SJSA1 (cell line): ENCODE measurements at places on chromosomes 7 and 10. TPM values are rescaled to one million over a fixed set of nuclear protein-coding genes. Genes with fewer than 3 reads are reported as not detected.
A peak's percentile ranks its signal among the peaks of the same experiment; 100 is the strongest.

C7orf33 gene
- not detected in 2 replicates for total RNA-seq

IMMP2L gene
- 4.8 and 16.2 TPM in 2 replicates for total RNA-seq

AKR1C8 gene
- total RNA-seq, result 0.16 TPM in 1 of 2 replicates, not detected in the other

PDGFA gene
- total RNA-seq, result 21.3 and 24.8 TPM in 2 replicates

UBTD1 gene
- total RNA-seq, result 14.8 and 15.8 TPM in 2 replicates

HTR5A gene
- total RNA-seq, result not detected in 2 replicates

RNF148 gene
- 0.39 TPM in 1 of 2 replicates, not detected in the other for total RNA-seq

PKD1L1 gene
- 0.19 and 0.53 TPM in 2 replicates for total RNA-seq

LBX1 gene
- total RNA-seq, result not detected in 2 replicates

CUBN gene
- total RNA-seq, result 0.16 and 0.74 TPM in 2 replicates

MINPP1 gene
- total RNA-seq, result 47.1 and 50.3 TPM in 2 replicates

SPAM1 gene
- total RNA-seq, result not detected in 2 replicates

GRCh38 chr7:105822806-105823205 lies 53.6 kb downstream of the ATXN7L1 start:
- no peak for DNase-seq

GRCh38 chr7:118473271-118473670 lies 248.8 kb downstream of the ANKRD7 start:
- DNase-seq, result no peak

GRCh38 chr7:131109011-131109758 lies 218.5 kb upstream of the MKLN1 start:
- DNase-seq, result no peak

DNA sequence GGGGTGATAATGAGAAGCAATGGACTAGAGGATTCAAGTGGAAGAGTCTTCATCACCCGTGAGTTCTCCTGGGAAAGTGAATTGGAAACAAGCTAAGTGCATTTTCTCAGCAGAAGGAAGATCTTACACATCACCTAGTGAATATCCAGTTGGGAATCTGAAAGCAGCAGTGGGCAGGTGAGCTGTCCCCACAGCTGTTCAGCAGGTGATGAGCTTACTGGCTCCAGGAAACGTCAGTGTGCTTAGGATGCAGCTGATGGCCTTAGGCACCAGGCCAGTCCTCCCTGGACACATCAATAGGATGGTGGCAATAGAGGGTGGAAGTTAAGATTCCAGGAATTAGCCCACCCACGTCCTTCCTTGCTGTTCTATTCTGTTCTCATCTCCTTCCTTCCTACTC lies 66.7 kb downstream of the NOD1 start:
- DNase-seq, result no peak

DNA sequence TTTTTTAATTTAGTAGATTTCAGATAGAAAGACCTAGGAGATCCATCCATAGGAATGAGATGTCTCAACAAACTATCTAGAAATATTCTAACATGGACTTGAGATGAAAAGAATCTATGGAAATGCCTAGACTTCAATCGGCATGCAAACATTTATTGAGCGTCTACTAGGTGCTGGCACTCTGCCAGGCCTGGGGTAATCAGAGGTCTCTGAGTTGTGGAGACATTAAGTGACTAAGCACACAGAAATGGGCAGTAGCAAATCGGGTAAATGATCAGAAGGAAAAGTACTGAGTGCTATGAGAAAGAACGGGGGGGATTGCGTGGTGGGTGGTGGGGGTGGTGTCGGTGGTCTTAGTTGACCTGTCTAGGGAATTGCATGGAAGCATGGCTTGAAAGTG lies 466.6 kb downstream of the GALNT17 start:
- DNase-seq, result no peak

DNA sequence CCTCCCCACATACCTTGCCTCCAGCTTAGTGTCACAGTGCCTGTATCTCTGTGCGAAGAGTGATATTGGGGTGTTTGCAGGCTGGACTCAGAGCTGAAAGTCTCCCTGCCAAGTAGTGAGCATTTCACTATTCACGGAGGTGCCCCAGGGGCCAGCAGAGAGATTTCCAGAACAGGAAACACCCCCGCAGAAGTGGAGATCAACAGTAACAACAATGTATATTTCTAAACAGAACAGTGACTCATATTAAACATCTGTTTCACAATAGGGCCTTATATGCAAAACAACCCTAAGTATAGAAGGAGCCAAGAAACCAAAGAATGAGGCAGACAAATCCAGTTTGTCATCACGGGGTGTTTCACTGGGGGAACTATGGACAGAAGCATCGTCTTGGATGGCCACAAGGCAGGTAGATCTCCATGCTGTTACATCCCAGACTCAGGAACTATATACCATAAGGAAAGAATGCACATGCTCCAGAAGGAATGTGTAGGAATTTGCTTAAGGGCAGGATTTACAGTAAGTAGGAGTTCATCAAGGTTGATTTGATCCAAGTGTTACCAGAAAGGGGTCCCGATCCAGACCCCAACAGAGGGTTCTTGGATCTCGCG lies 29.3 kb upstream of the CCL24 start:
- peak; percentile 80 for DNase-seq

- no peak for DNase-seq
Observed at GRCh38 chr7:144670218-144670617, 165.6 kb downstream of the TPK1 start.

- no peak for DNase-seq
Observed at GRCh38 chr10:50558371-50558770, 65.4 kb downstream of the SGMS1 start.

DNA sequence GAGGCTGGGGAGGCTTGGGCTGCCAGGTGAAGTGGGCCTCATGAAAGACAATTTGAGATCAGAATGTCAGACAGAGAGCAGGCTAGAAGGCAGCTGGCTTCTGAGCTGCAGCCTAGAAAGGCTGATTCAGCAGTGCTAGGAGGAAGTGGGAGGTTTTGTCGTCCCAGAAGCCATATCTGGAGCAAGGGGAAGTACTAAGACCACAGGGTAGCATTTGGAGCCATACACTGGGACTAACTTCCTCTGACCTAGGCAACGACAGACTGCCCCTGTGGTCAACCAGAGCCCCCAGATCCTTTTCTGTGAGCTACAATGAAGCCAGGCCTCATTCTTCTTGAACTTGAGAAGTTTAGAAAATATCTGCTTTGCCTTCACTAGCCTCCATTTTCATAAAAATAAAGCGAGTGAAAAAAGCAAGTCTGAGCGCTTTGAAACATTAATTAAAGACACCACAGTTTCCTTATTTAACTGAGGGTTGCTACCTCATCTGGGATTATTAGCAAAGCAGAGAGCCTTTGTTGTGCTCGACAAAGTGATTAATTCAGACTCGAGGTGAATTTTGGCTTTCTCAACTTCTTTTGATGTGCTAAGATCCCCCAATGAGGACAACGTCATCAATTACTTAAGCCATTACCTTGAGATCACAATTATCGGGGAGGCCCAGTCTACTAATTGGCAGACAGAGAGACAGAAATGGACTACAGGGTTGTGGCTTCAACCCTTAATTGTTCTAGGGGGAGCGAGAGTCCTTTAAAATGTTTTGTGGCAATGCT lies 26.6 kb downstream of the TBXAS1 start:
- DNase-seq, result no peak

GRCh38 chr10:91090761-91091529 lies 129.5 kb upstream of the PCGF5 start:
- no peak for DNase-seq

DNA sequence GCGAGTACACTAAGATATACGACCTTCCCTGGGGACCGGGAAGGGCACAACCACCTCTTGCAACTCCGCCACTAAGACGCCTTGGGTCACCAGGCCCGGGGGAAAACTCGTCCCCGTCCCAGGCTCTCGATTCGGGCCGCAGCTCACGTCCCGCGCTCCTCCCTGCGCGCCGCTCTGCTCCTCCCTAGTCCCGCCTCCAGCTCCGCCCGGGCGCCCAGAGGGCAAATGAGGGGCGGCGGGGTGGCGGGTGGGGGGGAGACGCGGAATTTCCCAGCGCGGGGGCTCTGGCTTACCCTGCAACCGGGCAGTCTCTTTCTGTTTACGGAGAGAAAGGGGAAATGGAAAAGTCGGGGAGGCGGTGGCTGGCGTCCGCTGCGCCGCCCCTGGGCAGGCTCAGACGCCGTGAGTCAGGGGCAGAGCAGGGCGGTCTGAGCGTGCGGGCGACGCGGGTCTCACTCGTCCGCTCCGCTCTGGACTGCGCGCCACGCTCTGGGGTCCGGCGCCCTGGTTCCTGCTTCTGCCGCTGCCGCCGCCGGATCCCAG lies at the start of gene MAP3K8:
MAP3K8 (plus strand) TSS at position 455 of the 543 bp plus-strand sequence. CDS start 4,755 bp downstream, outside the sequence.
- peak; percentile 90 for DNase-seq

- DNase-seq, result no peak
Observed at GRCh38 chr7:23293500-23294073, 5.6 kb upstream of the MALSU1 start.
